Activated CD8-positive, alpha-beta memory T cell treated with anti-CD3 and anti-CD28 coated beads, Interleukin-2, amount 10 ng/mL, durations not matched to agents 7 days and 5 days (primary cell): ENCODE measurements at places on chromosomes 2 and 18. TPM values are rescaled to one million over a fixed set of nuclear protein-coding genes. Genes with fewer than 3 reads are reported as not detected.

The BMP10 gene
- not detected for total RNA-seq

The SKA1 gene
- total RNA-seq: 45.6 TPM

The ARHGAP28 gene
- not detected for total RNA-seq

The SUPT7L gene
- total RNA-seq: 34.8 TPM

The UGT1A5 gene
- not detected for total RNA-seq

The GAREM1 gene
- not detected for total RNA-seq

The PLEK gene
- 42.5 TPM for total RNA-seq

The GPR17 gene
- total RNA-seq: not detected

The CRYGD gene
- not detected for total RNA-seq

The ZC3H6 gene
- total RNA-seq: 6.9 TPM

The C1GALT1C1L gene
- total RNA-seq: 0.19 TPM

The DUSP19 gene
- total RNA-seq: 2.1 TPM

The HOXD13 gene
- not detected for total RNA-seq

DNA sequence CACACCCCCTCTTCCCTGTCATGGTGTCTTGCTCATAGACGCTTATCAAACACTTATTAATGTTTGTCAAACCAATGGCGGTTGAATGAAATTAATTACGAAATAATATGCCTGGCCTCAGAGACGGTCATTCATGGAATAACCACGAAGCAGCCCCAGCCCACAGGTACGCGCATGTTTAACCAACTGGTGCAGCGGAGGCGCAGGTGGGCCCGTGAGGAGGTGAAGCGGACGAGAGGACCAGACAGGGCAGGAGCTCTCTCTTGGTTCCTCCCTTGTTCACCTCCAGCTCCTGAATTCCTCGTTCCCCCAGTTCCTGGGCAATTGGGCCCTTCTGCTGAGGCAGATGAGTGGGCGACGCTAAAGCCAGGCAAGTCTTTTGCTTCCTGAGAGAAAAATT, 169.8 kb downstream of the TNS1 start:
- DNase-seq: no peak

DNA sequence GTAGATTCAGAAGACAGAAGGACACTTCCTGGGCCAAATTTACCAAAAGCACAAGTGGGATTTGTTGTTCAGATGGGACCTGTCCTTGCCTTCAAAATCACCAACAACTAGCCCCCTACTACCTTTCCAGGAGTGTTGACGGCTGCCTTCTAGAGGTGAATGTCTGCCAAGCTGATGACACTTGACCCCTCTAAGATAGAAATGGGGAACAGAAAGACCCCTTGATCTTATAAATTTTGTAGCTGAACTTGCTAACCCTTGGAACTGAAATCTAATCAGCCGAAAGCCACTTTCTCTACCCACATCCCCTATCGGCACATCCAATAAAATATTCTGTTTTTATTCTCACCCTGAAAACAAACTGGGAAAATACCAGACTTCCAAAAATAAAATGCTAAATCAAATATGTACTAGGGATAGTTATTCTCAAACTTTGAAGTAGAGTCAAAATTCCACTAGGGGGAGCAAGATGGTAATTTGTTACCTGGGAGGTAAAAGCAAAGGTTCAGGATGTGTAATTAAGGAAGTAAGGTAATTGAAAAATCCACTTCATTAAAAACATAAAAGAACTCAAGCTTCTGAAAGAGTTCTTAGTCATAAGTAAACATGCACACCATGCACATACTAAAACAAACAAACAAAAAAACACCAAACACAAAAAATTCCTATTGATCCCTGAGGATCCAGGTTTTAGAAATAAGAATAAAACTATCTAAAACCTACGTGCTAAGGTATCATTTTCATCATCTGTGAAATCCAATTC, 119.2 kb downstream of the ANKRD44 start:
- no peak for DNase-seq

DNA sequence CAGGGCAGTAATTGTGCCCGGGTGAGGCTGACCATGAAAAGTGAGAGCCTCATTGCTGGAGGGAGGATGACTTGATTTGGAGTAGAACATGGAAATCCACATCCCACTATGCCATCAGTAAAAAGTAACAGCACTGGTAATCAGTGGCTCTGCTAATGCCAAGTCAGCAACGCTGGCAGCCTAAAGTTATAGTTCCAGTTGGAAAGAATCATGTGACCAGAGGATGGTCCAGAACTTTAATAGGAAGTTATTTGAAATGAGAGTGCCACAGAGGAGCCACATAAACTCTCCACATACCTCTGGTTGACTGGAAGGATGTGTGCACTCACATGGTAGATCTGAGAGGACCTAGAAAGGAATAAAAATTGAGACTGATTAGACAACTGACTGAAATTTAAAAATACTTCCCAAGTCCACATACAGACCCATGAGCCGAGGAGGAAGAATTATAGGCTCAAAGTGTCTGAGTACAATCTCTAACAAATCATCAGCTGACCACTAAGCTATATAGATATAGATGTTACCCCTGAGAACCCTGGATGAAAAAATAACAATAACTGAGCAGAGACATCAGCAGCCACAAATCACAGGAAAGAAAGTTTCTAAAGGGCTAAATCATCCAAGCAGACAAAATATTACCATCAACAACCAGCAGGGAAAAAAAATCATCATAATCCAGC, 346.8 kb downstream of the STK39 start:
- DNase-seq: no peak

GRCh38 chr2:232286001-232286868, 92.3 kb upstream of the ALPP start:
- DNase-seq: no peak

DNA sequence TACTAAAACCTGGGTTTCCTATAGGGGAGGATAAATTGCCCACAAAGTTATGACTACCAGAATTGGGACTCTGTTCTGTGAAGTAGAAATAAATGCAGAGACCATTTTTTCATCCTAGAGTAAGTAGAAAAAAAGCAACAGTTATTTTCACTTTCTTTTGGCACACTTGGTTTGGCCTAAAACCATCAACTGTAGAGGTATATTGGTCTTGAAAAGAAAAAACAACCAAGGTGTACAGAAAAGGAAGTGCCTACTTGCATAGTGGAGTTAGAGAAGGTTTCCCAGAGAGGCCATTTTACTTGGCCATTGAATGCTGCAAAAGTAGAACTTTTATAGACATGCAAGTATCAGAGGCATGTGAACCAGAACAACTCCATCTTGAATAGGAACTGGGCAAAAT, 89.4 kb upstream of the TACR1 start:
- DNase-seq: no peak

DNA sequence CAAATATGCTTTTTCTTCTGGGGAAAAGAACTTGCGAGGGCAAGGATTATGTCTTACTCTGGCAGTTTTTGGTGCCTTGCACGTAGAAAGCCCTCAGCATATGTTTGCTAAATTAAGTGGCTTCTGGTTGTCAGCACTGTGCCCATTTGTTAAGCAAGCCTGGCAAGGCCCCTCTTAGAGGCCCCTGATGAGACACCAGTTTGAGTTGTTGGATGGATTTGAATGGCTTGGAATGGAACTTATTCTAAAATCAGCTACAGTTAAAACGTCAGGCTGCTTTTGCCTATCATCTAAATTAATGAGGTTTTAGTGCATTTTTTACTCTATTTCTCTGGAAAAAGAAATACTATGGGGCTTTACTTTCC, 28.2 kb downstream of the TMEM182 start:
- no peak for DNase-seq

DNA sequence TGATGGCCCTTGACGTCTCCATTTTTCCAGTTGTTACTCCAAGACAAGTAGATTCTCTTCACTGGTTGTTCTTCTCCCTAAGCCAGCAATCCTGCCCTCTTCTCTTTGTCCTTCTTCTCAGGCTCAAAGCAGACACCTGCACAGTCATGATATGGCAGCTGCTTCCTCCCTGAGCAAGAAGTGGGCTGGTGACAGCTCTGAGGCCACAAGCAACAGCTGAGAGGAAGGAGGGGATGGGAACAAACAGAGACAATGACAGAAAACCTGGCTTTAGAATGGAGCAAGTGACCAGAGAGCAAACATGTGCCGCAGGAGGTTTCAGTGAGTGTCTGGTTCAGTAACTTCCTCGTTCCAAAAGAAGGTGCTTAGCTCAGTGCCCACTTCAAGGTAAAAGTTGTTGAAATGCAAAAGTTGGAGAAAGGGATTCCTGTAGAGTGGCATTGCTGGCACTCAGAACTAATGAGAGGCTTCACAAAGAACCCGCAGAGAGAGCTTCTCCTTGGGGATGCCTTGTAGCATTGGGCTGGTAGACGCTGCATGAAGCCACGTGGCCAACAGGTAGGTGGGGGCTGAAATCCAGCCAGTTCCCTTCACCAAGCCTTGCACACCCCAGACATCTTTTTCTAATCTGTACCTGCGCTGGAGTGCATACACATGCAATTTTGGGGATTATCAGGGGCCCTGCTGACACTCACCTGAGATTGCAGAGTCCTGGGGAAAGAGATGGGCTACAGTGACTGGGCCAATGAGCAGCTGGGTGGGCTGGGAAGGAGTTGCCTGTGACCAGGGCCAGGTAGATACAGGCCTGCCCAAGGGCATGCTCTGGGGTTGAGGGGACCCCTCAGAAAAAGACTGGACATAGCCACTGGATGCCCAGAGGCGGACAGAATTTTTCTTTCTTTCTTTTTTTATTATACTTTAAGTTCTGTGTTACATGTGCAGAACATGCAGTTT, 153.3 kb upstream of the RAB12 start:
- DNase-seq: no peak

GRCh38 chr2:206832873-206833272, 67.5 kb downstream of the FASTKD2 start:
- DNase-seq: no peak

DNA sequence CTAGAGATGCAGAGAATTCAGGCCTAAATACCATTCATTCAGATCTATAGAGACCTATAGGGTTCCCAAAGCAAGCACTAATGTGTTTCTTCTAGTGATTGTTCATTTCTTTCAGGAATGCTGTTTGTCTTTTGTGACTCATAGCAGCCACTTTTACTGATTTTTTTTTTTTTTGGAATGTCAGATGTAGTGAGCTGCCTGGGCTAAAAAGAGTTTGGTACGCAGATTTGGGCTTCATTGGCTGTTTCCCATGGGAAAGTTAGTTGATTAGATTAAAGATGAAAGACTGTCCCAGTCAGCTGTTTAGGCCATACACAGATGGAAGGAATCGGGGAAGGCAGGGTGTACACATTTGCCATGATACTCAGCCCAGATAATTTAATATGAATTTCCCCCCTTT, 87.6 kb downstream of the CDC42EP3 start:
- DNase-seq: no peak

DNA sequence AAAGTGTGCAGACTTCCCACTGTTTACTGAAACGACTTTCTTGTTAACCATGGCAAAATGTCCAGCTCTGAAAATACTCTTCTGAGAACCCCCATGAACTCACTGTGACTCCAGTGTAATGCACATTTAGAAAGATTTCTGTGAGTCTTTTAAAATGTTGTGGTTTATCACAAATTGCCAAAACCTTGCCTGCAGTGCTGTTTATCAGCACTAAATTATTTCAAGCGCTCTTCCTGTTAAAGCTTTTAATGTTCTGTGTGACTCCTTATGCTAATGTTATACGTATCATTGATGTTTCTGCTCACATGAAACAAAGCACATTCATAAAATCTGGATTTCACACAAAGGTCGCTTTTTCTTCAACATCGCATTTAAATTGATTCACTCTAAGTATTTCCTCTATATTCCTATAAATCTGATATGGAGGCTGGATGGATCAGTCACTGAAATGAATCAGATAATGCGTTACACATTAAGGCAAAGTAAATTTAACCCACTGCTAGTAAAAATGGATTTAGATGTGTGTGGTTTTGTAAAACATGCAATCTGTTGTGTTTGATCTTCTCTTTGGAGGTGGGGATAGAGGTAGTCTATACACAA, 521.2 kb downstream of the NYAP2 start:
- DNase-seq: no peak

DNA sequence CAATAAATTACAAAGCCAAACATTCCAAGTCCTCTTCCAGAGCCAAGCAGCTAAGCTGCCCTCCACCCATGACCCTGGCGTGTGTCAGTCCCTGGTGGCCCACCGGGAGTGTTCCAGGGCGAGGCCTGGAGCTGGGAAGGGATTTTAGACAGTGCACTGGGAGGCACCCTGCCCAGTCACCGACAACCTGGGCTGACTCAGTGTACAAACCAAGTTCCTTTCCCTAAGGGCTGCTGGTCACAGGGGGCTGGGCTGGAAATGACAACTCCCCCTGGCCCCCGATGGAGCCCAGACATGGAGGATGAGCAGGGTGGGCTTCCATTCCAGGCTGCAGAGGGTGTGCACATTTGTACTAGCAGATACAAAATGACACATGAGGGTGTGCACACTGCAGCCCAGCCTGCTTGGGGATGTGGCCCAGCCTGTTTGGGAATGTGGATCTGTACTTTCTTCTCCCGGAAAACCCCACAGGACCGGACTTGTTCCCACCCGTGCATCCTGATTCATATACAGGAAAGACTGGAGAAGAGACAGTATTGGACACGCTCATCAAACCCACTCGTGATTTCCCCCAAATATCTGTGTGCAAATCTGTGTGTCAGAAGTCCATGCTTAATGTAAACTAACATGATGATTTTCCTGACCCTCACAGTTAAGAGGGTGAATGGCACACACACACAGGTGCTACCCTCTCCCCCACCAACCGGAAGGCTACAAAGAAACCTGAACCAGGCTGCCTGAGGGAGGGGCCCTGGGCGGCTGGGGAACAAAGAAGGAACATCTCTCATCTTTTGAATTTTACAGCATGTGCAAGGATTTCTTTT, 58.9 kb downstream of the NDUFA10 start:
- no peak for DNase-seq

- DNase-seq: no peak
Measured at GRCh38 chr2:172223601-172224054, 120.9 kb upstream of the DLX2 start.

- no peak for DNase-seq
Measured at GRCh38 chr2:97969081-97970067, 26.4 kb downstream of the TMEM131 start.

DNA sequence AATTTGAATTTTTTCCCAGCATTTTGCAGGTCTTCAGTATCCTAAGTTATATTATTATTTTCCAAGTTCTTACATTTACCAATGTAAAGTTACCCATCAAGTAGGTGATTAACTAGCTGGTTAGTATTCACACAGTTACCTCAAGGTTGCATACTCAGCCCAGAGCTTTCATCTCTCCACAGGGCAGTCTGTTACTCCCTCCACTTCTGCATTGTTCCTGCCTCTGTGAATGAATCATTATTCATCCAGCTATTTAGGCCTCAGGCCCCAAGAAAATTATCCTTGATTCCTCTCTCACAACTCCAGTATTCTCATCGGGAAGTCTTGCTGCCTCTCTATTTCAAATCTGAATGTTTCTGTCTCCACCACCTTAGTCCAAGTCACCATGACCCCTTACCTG, 92.2 kb downstream of the SMC6 start:
- no peak for DNase-seq

DNA sequence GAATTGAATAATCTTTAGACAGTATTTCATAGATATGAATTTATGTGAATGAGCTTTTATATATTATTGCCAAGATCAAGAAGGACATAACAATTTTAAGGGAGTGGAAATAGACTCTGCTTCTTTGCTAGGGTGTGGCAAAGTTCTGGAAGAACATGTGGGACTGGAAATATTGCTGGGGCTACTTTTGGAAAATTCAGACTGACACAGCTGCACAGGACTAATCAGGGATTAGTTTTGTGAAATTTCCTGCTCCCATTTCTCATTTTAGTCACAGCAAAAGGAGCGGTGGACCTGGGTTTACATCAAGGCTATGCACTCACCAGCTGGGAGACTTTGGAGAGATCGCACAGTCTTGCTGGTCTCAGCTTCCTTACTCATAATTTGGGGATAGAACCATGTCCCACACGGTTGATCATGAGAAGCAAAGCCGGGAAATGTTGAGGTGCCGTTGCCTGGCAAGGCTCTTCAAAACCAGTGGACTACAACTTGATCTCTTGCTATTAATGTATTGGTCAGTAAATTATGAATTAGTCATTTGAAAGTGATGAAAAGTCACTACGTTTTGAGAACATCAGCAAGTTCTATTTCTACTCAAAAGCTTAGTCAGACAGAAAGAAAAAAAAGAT, 42.4 kb downstream of the IL1RL2 start:
- no peak for DNase-seq
